Smooth muscle cell of the brain vasculature (primary cell): ENCODE measurements at places on chromosomes 6 and 20.

DNA sequence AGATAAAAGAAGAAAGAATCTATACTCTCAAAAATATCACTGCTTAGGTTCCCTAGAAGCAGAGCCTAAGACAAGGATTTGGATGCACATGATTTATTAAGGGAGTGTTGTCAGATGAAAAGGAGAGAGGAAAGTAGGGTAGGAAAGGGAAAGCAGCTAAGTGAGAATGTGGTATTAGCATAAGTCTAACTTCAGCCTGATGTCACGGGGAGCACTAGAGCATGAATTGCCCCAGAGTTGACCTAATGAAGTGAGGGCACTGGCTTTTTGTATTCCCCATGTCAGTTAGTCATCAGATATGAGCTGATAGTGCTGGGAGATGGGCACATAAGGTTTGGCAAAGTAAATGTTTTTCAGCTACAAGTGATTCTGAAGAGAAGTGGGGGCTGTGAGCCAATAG, 129.0 kb upstream of the THEMIS start:
- no peak for DNase-seq

DNA sequence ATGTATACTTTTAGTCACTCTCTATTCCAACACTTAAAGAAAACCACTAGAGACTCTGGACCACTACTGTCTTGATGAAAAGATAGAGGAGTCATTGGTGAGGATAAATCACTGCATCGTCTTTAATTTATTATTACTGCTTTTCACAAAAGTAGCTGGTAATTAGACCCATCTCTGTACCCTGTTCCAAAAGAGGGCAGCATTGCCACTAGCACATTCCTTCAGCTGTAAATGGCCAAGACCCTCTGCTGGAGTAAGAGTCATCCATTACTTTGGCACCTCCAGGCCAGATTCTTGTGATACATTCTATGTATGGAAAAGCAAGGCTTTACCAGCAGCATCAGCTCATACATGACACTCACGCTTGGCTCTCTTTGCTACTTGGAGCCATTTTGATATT, 49.5 kb upstream of the PREP start:
- DNase-seq = no peak

- no peak for DNase-seq
These were observed 75.8 kb downstream of the EFHC1 start for GRCh38 chr6:52495922-52496321.

- DNase-seq = no peak
These were observed 56.9 kb downstream of the JPH2 start for GRCh38 chr20:44129911-44130718.

- DNase-seq = no peak
These were observed 15.2 kb upstream of the ARFGEF2 start for GRCh38 chr20:48906221-48906877.

DNA sequence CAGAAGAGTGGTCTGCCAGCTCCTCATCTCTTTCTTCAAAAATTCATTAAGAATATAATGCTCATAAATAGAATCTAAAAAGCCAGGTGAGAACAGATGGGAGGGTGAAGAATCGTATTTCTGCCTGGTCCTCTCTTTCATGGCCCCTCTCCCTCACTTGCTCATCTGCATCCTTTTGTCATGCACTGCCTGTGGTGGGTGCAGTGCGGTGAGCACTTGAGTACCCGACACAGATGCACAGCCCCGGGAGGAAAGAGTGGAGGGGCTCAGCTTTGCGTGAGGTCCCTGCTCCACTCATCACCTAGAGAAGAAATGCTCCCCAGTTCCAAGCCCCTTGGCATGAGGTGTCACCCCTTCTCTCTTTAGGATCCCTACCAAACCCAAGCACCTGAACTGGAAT, 58.1 kb upstream of the GLP1R start:
- no peak for DNase-seq

- DNase-seq = no peak
These were observed 144.5 kb upstream of the DST start for GRCh38 chr6:56787209-56787608.

- no peak for DNase-seq
These were observed 12.5 kb upstream of the ALDH8A1 start for GRCh38 chr6:134962421-134962820.

- DNase-seq = no peak
These were observed 86.0 kb downstream of the SESN1 start for GRCh38 chr6:109008537-109009235.

DNA sequence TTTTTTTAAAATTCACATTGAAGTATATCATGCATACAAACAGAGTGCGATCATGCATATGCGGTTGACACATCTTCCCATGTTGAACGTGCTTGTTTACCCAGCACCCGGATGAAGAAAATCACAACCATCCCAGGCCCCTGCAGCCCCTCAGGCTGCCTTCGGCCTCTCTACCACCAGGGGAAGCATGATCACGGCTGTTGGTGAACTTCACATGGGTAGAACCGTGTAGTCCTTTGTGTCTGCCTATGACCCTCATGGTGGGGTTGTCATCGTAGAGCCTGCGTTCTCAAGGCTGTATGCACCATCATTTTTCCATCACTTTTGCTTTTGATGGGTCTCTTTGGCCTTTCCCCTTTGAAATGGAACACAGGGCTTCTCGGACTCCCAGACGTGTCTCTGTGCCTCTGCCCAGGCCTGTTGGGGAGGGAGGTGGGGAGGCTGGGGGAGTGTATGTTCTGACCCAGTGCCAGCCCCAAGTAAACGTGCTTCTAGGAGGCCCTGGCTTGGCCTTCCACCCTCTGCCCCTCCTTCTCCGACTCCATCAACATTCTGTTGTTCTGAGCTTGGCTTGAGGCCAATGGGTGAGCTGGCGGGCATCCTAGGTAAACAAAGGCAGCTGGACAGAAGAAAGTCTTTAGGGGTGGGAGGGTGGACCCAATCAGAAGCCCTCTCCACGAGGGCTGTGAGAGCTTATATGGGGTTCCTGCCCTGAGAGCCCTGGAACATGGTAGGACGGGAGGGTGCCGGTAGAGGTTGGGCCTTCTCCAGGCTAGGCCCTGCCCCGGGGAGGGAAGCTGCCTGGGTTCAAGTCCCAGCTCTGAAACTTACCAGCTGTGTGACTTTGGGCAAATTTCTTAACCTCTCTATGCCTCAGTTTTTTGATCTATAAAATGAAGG, 39.7 kb downstream of the TGM2 start:
- no peak for DNase-seq

DNA sequence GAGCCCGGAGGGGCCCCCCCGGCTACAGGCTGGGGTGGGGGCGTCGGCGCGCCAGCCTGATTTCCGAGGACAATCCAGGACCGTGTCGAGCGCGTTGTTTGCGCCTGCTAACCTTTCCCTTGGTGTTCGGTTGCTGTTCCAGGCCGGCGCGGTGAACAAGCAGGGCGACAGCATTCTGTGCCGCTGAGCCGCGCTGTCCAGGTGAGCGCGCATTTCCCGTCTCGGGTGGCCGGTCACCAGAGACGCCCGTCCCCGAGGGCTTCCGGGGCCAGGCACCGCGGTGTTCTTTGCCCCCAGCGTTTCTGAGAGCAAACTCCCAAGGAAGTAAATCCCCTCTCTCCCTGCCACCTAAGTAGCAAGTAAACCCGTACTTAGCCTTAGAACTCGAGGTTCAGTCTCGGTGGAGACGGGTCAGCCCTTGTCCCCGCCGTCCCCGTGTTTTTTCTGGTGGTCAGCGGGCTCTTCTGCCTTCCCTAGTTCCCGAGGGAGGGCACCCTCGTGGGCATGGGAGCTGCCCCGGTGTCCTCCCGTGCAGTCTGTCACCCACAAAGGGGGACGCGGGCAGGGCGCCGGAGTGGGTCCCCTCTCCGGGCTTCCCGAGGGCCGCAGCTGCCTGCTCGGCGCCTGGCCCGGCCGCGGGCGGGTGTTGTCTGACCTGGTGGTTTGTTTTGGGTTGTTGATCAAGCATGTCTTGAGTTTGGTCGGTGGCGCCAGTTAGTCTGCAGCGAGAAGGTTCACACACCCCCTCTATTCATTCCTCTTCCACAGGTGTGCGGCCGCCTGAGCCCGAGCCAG, 1.5 kb downstream of the ID4 start:
- DNase-seq = no peak

DNA sequence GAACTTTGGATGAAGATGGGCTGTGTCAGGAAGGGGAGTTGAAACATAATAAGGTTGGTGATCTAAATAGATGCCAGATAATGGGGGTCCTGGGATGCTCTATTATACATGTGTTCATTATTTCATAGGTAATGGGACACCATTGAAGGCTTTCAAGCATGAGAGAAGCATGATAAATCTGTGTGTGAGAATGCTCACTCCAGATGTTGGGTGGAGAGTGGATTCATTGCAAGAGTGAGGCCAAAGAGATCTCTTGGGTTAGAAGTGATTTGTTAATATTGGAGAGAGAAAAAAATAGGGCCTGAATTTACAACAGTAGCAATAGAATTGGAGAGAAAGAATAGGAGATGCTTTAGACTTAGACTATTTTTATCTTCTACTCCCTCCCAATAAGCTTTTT, 321.3 kb downstream of the SAMD5 start:
- no peak for DNase-seq

DNA sequence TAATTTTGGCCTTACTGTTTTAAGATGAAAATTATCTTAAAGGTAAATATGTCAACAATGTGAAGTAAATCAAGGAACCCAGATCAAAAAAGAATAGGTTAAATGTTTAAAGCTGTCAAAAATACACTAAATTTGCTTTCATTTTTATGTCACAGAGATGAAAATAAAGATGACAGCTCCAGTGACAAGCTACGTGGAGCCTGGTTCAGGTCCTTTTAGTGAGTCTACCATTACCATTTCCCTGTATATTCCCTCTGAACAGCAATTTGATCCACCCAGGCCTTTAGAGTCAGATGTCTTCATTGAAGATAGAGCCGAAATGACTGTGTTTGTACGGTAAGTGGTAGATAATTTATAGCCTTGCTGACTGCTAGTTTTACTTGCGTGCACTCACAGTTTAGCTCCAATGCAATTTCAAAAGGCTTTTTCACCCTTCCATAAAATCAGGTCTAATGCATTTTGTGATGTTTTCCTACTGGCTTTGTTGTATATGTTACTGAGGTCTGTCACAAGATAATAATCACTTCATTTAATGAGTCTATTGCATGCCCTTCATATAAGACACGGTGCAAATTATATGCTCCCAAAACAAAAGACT, 1.9 kb downstream of the HEBP2 start:
- DNase-seq = no peak

- DNase-seq = peak; percentile 4
These were observed 28.4 kb downstream of the LYRM2 start for GRCh38 chr6:89610149-89610642.

GRCh38 chr6:76697585-76697984, 625.1 kb upstream of the IMPG1 start:
- DNase-seq = no peak

DNA sequence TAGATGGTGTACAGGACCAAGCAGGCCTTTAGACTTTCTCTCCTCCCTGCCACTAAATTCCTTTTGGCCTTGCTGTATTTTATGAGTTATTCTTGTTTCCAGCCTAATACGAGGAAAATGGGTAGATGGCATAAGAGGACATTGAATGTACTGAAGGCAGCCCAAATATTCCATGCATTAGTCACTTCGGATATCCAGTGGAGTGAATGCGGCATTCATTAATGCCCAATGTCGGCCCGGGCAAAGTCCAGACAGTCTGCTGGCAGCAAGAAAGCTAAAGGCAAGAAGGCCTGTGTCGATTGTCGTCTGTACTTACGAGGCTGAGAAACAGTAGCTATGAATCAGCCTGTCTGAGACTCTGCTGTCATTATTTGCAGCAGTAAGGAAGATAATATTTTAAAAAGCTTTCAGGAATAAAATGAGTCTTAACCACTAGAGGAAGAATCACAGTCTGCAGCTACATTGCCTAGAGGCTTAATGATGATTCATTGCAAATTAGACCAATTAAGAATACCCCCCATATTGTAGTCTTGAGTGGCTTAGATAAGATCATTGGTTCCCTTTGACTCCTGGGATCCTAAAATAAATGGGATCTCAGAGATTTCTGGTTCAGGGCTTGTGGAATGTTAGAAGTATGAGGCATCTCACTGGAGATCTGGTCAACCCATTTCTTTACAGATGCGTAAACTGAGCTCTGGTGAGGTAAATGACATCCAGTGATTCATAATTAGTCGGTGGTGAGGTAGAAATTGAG, 534.1 kb upstream of the JAG1 start:
- no peak for DNase-seq

DNA sequence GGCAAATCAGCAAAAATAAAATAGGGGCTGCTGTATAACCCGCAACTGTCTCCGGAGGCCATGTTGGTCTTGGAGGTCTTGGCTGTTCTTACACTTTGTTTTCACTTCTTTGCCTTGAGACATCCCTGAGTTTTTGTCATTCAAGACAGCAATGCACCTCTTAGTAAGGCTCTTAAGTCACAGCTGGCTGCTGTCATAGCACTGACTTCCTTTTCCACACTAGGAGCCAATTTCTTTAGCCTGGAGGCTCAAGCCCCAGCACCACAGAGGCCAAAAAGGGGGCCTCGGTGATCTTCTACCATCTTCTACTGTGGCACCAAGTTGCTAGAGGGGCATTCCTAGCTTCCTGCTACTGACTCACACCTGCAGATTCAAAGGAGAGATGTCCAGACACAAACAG, 536.3 kb downstream of the CDH26 start:
- DNase-seq = no peak

DNA sequence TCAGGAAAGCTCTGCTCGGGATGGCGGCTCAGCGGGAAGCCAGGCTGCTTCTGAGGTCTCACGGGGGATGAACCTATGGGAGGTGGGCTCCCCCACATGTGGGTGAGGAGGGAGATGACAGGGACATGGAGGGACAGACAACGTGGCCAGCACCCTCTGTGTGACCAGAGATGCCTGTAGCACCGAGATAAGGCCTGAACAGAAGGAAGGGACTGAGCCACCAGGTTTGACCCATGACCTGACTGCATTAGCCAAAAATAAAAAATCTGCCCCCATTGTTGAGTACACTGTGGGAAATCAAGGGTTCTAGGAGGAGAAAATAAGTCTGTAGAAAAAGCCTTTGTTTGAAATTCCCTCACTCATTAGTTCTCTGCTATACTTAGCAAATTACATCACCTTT, 105.7 kb downstream of the RNASET2 start:
- no peak for DNase-seq

DNA sequence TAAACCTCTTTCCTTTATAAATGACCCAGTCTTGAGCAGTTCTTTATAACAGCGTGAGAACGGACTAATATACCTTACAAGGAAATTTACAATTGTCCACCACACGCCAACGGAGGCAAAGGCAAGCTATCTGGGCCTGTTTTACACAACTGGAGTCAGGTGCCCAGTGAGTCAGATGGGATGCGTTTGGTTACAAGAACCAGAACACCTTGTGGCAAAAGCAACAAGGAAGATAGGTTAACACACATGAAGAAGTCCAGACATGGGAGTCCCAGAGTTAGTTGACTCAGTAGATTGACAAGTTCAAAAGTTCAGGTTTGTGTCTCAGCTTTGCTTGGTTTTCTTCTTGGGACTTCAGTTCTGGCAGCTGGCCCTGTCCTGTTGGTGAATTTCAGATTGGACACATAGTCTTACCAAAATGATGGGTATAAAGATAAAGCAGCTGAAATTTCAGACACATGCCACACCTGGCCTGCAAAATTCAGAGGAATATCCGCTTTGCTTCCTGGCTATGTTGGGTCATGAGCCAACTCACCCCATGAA, 97.9 kb downstream of the PXDC1 start:
- DNase-seq = no peak

- no peak for DNase-seq
These were observed 7.2 kb upstream of the SNX14 start for GRCh38 chr6:85600713-85601313.
